A549 treated with ZK216348 at 1 μM for 4 hours (cell line): ENCODE measurements at places on chromosomes 12 and 14. TPM values are rescaled to one million over a fixed set of nuclear protein-coding genes. Genes with fewer than 3 reads are reported as not detected.

Gene OR6C2
- total RNA-seq: not detected in 5 replicates

Gene IL23A
- 0.31 to 0.70 TPM (median 0.46 TPM) in 5 replicates for total RNA-seq

Gene SSPN
- total RNA-seq: 0.17 to 0.39 TPM (median 0.34 TPM) in 5 replicates

Gene KRT3
- 0.09 TPM in 1 of 5 replicates, not detected in the others for total RNA-seq
